ENCODE measurements at places on chromosomes 6 and 20. TPM values are rescaled to one million over a fixed set of nuclear protein-coding genes. Genes with fewer than 3 reads are reported as not detected.

Gene CYP39A1
- total RNA-seq = 12.3 TPM

- DNase-seq = no peak
Measured at GRCh38 chr6:50846852-50847155, 28.1 kb downstream of the TFAP2B start.

GRCh38 chr6:149063468-149063867, 254.0 kb upstream of the TAB2 start:
- DNase-seq = no peak

GRCh38 chr6:18293076-18293904, 29.0 kb upstream of the DEK start:
- DNase-seq = no peak

DNA sequence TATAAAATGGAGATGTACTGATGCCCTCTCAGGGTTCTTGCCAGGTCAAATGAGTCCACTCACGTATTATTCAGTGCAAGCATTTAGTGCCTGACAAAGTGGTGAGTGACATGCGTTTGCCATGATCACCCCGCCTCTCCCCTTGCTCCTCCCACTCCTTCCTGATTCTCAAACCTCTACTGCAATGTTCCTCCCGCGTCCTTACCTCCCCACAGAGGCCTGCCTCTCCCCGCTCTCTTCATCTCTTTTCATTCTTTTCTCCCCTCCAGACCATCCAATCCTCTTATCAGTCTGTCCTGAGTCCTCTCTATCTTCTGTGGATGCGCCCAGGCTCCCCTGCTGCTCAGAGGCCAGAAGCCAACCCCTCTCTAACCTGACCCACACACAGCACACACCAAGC, 40.7 kb downstream of the KCNK5 start:
- DNase-seq = no peak

DNA sequence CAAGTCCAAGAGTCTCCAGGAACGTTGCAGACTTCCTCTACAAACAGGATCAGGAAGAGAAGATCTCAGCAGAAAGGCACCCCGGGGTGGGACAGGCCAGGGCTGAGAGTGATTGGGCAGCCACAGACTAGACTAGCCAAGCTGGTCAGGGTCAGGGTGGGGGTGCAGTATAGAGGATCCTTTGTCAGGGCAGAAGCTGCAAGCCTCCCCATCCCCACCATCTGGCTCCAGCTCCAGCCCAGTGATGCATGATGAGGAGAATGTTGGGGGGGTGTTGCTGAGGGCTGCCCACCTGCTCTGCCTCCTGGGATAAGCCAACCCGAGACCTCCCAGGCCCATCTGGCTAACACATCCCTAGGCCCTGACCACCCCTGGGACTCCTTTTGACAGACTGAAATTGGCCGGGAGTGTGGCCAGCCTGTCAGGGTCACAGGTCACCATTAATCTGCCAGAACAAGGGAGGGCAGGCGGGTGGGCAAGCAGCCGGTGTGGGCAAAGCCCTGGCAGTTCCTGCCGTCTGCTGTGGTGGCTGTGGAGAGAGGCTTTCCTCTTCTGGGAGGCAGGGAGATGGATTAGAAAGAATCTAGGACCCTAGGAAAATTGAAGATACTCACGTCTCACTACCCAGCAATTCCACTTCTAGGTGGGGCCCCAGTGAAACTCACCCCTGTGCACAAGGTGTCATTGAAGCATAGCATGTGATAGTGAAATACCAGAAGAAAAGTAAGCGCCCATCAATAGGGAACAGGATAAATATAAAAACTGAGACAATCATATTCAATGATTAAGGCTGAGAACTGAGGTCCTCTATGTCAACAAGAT, 22.1 kb upstream of the SNTA1 start:
- no peak for DNase-seq

- no peak for DNase-seq
Measured at GRCh38 chr6:3624250-3625136, 127.0 kb downstream of the PXDC1 start.

Gene OOEP
- not detected for total RNA-seq

GRCh38 chr20:8808202-8808535, 260.7 kb upstream of the PLCB4 start:
- no peak for DNase-seq

GRCh38 chr20:11702721-11703518, 214.8 kb upstream of the BTBD3 start:
- no peak for DNase-seq

DNA sequence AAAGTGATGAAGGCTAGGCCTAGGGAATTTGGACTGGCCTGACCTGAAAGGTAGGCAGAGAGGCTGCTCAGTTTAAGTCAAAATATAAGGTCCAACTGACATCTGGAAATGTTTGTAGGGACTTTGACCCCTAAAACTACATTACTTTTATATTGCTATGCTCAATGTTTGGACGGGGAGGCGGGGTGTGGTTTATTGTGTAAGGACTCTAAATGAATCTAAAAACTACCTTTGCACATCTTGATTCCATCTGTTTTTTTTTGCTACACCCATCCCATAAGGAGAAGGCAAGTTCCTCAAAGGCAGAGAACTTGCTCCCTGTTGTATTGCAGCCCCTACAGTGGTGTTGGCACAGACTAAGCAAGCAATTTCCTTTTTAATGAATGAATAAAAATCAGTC, 227.1 kb downstream of the HACE1 start:
- no peak for DNase-seq

GRCh38 chr20:17295151-17295726, 68.4 kb downstream of the PCSK2 start:
- no peak for DNase-seq

GRCh38 chr20:40869218-40870147, 159.1 kb upstream of the TOP1 start:
- DNase-seq = no peak

Gene TCF21
- not detected for total RNA-seq

- no peak for DNase-seq
Measured at GRCh38 chr6:43871284-43871683, 101.3 kb downstream of the VEGFA start.

- no peak for DNase-seq
Measured at GRCh38 chr6:158040051-158040803, 58.6 kb downstream of the SYNJ2 start.

DNA sequence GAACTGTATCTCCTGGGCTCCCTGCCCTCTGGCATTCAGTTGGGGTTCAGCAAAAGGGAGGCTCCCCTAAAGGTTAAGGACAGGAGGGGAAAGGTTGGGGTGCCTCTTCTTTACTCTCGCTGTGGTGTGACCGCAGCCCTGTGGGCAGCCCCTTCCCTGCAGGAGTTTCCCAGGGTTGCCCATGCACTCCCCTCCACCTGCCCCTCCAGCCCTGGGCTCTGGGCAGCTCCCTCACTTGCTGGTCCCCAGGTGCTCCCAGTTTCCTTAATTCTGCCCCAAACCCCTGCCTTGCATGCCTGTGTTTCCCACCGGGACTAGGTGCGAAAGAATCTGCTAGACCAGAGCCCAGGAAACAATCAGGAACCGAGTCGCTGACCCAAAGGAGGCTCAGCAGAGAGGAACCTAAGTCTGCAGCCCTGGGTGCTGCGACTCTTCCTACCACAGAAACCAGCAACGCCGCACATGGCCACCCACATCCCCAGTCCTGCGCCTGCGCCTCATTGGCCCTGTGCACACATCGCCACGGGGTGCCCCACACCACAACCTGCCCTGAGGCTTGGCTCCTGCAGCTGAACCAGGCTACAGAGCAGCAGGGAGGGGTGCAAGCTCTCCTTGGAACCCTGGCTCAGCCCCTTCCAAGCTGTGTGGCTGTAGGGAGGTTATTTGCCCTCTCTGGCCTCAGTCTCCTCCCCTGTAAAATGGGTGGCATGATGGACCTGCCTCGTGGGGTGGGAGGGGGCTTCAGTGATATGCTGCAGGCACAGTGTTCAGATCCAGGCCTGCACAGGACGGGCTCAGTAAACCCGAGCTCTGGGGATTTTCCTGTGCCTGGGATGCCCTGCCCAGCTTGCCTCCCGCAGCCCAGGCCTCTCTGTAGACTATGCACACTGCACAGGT, 487.6 kb downstream of the PREX1 start:
- DNase-seq = no peak

GRCh38 chr20:4006640-4007039, 8.7 kb downstream of the RNF24 start:
- no peak for DNase-seq

GRCh38 chr20:45067558-45067957, 33.4 kb downstream of the KCNS1 start:
- DNase-seq = no peak
